ENCODE measurements at places on chromosomes 7 and 10.

- no peak for DNase-seq
Measured at GRCh38 chr7:98727146-98727709, 110.1 kb downstream of the NPTX2 start.

DNA sequence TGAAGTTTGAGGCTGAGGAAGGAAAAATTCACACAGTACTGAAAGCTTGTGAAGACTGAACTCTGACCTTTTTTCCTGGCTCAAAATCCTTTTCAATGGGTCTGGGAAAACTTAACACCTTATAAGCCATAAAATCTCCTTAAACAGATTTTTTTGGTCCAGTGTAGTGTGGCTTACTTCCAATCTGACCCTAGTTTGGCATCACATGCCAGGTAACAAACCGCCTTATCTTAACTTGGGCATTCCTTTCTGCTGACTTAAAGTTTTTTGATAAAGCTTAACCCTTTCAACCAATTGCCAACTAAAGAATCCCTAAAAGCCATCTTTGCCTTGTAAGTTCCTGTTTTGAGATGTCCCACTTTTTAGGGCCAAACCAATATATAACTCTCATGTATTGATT, 13.2 kb upstream of the ITPRID1 start:
- DNase-seq = no peak

DNA sequence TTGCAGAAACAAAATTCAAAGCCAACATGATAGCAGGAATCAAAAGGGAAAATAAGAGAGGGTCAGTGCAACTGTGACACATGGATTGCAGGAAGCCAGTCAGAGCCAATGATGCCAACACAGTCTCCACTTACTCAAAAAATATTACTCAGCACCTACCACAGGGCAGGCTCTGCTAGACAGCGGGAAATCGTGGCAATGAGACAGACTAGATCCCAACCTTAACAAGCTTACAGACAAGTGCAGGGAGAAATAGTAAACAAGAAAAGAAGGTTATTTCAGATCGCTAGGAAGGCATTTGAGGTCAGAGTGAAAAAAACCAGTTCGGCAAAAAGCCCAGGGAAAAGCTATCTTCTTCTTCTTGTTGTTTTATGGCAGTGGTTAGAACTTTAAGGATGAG, 45.2 kb upstream of the NPFFR1 start:
- DNase-seq = no peak

DNA sequence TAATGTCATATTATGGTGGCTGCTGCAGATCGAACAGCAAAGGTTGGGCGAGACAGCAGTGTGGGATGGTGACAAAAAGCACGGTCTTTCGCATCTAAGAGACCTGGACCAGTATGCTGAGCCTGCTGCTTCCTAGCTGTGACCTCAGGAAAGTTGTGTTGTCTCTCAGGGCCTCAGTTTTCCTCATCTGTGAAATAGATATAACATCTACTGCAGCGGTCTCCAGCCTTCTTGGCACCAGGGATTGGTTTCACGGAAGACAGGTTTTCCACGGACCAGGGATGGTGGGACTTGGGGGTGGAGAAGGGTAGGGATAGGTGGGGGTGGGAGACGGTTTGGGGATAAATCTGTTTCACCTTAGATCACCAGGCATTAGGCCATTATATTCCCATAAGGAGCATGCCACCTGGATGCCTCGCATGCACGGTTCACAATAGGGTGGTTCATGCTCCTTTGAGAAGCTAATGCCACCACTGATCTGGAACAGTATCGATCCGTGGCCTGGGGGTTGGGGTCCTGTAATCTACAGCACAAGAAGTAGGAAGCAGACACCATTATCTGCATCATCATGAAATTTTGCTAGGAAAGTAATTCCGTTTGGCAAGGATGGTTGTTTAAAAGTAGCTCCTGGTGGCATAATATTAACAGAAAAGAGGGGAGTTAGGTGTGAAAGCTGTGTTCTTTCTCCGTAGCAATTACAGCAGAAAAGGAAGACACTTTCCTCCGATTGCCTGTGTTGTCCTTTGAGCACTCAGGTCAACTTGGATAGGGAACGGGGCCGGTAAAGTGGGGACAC, 10.8 kb downstream of the KLF6 start:
- no peak for DNase-seq

- DNase-seq = no peak
Measured at GRCh38 chr7:151460474-151460855, 20.5 kb upstream of the CRYGN start.

DNA sequence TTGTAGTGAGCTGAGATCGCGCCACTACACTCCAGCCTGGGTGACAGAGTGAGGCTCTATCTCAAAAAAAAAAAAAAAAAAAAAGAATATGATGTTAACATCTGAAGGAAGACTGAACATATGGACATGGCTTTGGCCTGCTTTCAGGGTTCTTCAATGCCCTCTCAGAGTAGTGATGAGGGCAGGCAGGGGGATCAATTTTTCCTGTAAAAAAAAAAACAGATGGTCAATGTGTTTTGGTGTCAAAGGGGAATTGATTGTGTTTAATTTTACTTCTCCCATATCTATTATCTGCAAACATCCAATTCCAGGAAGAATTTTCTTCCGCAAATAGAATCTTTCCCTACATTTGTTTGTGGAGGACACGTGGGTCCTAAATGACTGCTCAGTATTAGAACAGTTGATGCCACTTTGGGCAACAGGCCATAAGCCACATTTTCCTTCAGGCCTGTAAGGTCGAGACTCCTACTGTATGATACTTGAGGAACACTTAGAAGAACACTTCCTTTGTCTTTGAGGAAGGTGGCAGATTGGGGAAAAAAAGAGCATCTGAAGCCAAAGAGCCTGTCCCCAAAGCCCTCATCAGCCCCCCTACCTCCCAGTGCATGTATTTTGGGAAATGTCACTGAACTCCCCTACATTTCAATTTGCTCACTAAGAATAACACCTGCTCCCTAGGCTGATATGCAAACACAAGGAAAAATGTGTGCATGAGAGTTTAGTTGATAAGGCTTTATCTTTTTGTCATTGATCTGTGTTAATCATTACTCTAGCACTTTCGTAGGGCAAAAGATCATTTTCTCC, 28.3 kb downstream of the MGAM2 start:
- no peak for DNase-seq

DNA sequence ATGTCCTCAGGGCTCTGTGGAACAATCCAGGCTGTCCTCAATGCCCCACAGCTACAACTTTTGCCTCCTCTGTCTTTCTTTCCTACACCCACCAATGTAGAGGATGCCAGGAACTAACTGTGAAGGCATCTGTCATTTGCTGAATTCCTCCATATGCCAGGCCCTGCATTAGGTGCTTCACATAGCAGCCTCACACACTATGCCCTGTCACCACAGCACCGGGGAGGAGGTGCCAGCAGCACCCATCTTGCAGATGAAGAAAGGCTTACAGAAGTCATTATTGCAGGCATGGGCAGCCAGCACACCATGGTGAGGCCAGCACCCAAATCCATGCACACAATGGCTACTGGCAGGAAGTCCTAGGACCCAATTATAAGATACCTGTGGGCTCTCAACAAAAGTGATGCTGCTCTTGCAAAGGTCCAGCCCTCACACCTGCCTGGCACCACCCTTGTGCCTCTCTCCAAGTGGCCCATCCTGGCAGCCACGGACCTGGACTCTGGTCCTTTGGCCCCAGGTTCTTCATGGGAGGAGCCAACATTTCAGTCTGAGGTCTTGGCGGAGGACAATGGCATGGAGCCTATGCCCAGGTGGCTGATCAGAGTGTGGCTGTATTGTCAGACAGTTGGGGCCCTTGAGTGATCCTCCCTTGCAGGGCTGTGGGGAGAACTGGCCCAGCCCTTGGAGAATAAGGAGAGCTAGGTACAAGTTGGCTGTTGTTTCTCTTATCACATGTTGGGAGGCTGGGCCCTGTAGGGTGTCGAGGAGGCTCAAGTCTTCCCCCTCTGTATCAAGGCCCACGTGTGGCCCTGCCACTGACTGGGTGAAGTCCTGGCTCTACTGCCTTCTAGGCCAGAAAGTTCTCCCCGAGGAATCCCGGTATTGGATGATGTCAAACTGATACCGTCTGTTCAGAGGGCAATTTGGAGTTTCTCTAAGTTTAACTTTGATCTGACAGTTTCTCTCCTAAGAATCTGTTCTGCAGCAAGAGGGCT, 14.4 kb upstream of the MYL7 start:
- DNase-seq = no peak

- no peak for DNase-seq
Measured at GRCh38 chr10:117619223-117619622, 76.7 kb downstream of the EMX2 start.
